Cerebellum (tissue), 4 donors: ENCODE measurements at places on chromosomes 3 and 15.
A peak's percentile ranks its signal among the peaks of the same experiment; 100 is the strongest.

GRCh38 chr3:183265834-183266417 lies 12.9 kb downstream of the B3GNT5 start:
- no peak for DNase-seq

GRCh38 chr15:99057020-99057419 lies 47.9 kb upstream of the SYNM start:
- no peak for DNase-seq

DNA sequence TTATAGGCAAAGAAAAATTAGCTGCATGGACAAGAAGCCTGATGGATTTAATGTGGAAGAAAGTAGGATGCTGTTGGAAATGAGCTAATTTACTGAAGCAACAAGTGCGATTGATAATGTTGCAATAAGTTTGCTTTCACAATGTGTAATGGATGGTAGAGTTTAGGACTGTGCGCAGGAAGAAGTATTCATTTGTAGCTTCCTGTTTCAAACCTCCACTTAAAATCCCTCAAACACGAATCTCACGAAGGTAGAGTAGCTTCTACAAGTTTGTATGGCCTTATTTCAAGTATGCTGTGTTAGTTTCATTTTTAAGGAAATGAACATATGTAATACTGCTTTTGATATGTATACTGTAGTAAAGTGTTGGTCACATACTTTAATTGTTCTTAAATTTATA lies 42.3 kb downstream of the KCNH8 start:
- no peak for DNase-seq

- no peak for DNase-seq
Observed at GRCh38 chr3:71817262-71817661, 32.3 kb upstream of the PROK2 start.

- no peak for DNase-seq
Observed at GRCh38 chr15:59543721-59544547, 67.6 kb upstream of the GCNT3 start.

DNA sequence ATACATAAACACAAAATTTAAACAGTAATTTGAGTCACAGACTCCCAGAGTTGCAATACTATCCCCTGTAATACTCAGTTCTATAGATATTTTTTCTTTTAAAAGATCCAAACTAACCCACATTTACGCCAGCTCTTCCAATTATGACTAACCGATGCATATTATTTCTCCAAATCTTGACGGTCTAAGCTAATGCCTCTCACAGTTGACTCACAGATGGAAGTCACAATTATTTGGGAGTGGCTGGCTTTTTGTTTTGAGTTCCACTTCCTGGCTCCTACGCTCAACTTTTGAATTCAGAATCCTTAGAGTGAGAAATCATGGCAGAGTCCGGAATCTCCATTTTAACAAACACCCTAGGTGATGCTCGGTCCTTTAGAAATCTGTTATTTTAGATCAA lies 749.9 kb downstream of the FHIT start:
- DNase-seq, result no peak

- DNase-seq, result peak; percentile 96
Observed at GRCh38 chr3:120093911-120094775, at the start of gene GSK3B. TSS of gene GSK3B (minus strand) at chr3:120094447. CDS start at chr3:120093434, 1,013 bp downstream.

DNA sequence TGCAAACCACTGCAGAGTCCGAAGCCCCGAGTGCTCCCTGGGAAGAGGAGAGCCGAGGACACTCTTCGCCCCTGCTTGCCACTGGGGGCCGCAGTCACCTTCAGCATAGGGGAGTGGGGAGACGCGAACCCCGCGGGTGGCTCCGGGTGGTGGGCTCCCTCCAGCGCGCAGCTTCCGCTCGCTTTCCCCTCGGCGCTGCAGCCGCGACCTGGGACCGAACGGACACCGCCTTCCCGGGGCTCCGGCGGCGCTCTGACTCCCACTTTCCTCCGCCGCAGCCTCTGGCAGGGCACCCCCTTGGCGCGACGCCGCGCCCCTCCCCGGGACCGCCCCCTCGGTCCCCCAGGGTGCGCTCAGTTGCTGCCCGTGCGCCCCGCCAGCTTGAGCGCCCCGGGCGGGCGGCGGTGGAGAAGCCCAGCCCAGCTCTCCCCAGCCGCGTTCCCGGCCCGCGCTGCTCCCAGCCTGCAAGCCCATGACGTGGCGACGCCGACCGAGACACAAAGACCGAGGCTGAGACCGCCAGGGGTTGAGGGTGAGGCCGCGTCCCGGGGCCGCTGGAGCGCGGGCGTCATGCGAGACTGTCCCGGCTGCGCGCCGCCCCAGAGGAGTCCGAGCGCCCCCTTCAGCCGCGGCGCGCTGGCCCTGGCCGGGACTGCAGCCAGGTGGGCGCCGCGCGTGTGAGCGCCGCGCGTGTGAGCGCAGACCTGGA lies at the start of gene MINAR1:
Gene MINAR1, plus strand, starts transcription at position 701 of the 709 bp plus-strand sequence. CDS start 23,812 bp downstream, outside the sequence.
- DNase-seq, result no peak

- DNase-seq, result no peak
Observed at GRCh38 chr3:23711916-23712494, 93.8 kb upstream of the UBE2E1 start.

GRCh38 chr3:184771301-184772127 lies 40.5 kb upstream of the VPS8 start:
- DNase-seq, result no peak

- DNase-seq, result no peak
Observed at GRCh38 chr3:128188326-128188725, 35.0 kb downstream of the EEFSEC start.

GRCh38 chr3:72269475-72269874 lies 484.5 kb upstream of the PROK2 start:
- DNase-seq, result no peak

DNA sequence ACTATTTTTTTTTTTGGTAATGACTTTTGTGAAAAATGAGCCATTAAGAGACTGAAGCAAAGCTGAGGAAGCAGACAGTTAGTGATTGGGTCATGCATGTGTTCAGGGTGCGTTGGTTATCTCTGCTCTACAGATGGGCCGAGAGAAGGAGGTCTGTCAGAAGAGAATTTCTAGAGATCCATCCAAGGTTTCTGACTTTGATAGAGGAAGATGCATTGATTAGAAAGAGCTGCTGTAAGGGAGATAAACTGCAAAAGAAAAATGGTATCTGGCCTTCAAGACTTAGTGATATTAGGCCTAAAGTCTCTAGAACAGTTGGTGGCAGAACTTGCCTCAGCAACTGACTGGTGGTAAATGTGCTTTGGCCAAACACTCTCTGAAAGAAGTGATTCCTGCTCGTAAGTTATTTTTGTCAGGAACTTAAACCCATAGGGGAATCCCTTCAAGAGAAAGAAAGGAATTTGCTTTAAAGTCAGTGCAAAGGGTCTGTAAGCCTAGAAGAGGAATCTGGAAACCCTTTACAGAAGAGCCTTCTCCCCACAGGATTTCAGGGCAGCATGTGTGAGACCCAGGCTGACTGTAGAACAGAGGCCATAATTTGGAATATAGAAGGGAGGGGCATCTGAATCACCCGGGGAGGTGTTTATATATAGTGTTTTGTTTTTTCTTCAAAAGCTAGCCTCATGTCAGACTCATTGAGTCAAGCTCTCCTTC lies 67.8 kb downstream of the OPA1 start:
- no peak for DNase-seq

DNA sequence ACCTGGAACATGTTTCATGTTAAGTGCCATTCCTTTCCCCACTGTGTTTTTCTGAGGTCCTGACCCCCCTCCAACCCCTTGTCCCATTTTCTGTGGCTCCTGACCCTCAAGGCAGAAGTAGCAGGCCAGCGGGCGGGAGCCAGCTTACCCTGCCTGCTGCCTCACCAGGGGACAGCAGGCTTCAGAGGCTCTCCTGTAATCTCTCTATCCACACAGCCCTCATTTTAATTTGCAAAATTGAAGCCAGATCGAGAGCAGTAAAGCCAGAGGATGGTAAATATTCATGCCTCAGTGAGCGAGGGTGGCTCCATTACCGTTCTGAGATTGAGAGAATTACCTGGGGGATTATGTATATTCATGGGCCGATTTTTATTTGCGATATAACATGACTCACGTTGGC lies 147.6 kb downstream of the DNAJB8 start:
- no peak for DNase-seq

DNA sequence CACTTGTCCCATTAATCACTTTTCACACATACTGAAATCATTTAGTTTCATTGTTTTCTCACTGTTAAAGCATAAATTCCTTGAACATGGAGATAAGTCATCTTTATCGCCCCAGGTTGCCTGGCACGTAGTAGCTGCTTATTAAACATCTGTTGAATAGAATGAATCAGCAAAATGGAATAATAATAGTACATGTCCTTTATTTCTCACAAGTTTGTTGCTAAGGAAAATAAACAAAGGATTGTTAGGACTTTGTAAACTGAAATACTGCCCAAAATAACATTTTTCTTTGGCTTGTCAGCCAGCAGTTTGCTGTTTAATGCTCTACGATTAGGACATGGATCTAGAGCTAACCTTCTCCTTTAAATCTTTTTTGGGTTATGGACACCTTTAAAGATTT lies 17.9 kb downstream of the SLC35A5 start:
- no peak for DNase-seq

- DNase-seq, result no peak
Observed at GRCh38 chr3:101591071-101591470, 17.1 kb downstream of the PCNP start.

DNA sequence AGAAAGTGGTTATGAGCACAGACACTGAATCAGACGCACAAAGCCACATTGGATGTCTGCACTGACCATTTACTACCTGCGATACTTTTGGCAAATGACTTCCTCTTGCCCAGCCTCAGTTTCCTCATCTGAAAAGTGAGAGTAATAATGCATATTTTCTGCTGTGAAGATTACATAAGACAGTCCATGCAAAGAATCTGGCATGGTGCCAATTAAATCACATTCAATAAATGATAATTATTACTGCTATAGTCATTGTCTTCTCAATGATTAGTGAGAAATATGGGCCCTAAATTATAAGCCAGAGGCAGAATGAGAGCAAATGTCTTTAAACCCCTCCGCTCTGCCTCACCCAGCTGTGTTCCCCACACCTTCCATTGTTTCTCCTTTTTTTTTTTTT lies 16.0 kb upstream of the BCL2L10 start:
- no peak for DNase-seq

DNA sequence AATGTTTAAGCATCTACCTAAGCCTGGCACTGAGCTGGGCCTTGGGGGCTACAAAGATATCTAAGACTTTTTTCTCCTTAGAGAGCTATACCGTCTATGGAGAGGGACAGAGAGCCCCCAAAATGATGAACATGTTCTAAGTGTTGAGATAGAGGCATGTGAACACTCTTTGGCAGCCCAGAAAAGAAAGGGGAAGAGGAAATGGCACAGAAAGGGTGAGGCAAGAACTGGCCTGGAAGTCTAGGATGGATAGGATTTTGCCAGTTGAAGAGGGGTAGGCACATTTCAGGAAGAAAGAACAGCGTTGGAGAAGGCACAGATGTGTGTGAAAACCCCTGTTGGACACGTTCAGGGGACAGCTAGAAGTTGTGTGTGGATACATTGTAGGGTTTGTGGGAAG lies 276.2 kb upstream of the LRRFIP2 start:
- no peak for DNase-seq

DNA sequence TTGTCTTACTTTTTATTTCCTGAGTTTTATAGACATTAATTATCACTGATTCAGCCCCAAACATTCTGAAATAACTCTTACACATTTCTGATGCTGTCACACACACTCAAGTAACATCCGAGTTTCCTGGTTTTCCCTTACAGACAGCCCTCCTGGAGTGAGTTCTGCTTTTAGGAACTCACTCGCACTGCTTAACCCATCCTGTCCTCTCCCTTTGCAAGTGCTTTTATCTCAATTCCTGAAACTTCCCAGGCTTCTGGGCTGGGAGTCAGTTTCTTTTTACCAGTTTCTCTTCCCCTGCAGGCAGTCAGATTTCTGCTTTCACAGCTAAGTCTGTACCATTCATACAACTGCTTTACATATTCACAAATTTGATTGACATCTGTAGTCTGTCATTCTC lies 15.6 kb upstream of the SH3GL3 start:
- no peak for DNase-seq

DNA sequence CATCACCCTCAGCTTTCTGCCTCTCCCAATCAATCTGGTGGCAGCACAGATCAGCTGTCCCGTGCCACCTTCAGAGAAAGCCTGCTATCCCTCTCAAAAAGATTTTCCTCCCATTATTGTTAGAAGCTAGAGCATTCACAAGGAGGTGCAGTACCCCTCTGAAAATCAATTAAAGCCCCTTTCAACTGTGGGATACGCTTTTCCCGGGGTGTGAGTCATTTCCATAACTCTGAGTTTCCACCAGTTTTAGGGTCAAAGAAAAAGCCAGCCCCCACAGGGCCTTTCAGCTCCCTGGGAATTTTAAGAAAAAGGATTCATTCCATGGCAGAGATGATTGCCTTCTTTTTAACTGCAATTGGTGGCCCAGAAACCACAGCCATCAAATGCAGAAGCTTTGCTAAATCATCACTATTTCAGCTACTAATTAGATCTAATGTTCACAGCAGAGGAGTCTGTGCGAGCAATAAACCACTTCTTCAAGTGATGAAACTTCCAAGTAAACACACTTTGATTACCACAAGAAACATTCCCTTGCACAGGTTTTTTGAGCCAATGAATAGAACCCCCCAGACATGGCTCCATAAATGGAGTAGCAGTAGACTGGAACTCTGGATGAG lies 270.0 kb upstream of the TPRG1 start:
- no peak for DNase-seq

DNA sequence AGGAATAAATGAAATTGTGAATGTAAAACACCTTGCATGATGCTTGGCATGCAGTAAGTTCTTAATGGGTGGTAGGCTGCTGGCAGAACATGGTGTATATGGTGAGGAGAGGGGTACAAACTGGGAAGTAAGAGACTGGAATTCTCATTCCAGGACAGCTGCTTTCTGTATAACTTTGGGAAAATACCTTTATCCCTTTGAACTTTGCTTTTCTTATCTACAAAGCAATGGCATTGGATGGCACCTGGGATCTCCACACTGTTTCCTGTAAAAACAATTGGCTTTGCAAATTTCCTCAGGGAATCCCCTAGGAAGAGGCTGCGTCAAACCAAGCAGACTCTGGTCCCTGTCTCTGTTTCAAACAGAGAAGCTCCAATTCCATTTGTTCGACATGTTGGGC lies 100.7 kb upstream of the SLC4A7 start:
- DNase-seq, result no peak

GRCh38 chr3:145290010-145290409 lies 871.0 kb downstream of the PLOD2 start:
- no peak for DNase-seq

DNA sequence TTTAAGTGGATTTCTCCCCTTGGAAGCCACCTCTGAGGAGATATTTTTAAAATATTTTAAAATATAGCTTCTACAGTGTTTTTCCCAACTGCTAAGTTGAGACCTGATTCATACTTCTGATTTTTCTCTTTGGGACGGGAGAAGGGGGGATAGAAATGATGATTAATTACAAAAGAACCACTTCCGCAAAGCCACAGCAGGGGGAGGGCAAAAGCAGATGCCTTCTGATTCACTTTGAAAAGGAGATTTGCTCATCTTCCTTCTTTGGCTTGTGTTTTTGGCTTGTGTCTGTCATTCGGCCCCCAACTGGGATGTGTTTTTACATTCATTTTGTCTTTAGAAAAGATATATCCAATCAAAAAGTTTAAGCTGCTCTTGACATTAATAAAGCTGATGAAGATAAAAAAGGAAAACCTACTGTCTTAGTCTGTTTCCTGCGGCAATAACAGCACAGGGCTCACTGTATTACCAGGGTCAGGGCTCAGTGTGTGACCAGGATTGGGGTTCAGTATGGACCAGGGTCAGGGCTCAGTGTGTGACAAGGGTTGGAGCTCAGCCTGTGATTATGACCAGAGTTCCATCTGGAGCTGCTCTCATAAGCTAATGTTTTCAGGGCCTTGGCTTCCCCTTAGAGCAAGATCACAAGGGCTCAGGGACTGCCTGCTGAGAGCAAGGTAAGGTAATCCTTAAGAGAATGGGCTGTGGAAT lies 223.2 kb downstream of the MTHFS start:
- DNase-seq, result no peak
